ENCODE measurements at places on chromosomes 3 and 15.

GRCh38 chr3:183540501-183541234, 14.8 kb downstream of the KLHL6 start:
- no peak for DNase-seq

- no peak for DNase-seq
These were observed 73.8 kb upstream of the HEG1 start for GRCh38 chr3:125129512-125129997.

DNA sequence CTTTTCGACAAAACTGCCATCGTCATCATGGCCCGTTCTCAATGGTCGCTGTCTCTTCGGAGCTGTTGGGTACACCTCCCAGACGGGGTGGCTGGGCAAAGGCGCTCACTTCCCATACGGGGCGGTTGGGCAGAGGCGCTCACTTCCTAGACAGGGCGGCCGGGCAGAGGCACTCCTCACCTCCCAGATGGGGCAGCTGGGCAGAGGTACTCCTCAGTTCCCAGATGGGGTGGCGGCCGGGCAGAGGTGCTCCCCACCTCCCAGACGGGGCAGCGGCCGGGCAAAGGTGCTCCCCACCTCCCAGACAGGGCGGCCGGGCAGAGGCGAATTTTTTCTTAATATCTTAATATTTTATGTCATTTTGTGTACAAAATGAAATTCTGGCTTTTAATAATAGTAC, 44.5 kb downstream of the PARP14 start:
- no peak for DNase-seq

GRCh38 chr3:8282541-8283165, 219.0 kb upstream of the LMCD1 start:
- no peak for DNase-seq

GRCh38 chr15:58063614-58064013, 1.9 kb downstream of the ALDH1A2 start:
- DNase-seq: no peak

DNA sequence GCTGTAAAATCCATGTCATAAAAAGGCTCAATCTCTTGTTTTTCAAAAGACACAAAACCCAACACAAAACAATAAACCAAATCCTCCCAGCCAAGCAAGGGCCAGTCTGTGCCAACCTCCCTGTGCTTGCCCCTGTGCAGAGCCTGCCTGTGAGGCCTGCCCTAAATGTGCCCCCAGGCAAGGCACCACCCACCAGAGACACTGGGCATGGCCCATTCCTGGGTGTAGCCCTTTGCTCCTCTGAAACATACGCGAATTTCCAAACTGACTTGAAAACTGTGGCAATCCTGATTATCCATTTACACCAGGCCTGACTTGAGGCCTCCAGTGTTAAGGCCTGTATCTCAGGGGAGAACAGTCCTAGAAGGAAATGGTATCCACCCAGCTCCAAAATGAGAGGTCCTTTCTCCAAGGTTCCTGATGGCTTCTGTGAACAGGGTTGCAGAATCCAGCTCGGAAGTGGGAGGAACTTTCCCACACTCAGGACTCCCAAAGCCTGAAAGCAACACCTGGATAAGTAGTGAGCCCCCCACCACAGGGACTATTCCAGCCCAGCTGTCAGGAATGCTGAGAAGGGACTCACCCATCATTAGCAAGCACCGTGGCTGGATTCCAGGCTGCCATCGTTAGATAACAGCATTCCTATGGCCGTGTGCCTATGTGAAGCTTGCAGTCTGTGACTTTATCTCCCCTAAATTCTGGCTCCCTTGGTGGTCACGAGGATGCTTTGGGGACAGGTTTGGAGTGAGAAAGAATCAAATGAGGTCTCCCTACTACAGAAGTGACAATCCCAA, 61.8 kb downstream of the CACNA2D2 start:
- no peak for DNase-seq

GRCh38 chr3:9852528-9852927, 8.7 kb upstream of the RPUSD3 start:
- no peak for DNase-seq

DNA sequence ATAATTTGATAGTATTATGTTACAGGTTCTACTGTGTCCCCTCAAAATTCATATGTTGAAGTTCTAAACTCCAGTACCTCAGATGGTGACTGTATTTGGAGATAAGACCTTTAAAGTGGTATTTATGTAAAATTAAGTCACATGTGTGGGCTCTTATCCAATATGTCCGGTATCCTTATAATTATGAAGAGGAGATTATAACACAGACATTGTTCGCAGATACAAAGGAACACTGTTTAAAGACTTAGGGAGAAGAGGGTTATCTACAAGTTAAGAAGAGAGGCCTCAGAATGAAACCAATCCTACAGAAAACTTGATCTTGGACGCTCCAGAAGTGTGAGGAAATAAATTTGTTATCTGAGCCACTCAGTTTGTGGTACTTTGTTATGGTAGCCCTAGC, 50.9 kb downstream of the DPH6 start:
- no peak for DNase-seq

DNA sequence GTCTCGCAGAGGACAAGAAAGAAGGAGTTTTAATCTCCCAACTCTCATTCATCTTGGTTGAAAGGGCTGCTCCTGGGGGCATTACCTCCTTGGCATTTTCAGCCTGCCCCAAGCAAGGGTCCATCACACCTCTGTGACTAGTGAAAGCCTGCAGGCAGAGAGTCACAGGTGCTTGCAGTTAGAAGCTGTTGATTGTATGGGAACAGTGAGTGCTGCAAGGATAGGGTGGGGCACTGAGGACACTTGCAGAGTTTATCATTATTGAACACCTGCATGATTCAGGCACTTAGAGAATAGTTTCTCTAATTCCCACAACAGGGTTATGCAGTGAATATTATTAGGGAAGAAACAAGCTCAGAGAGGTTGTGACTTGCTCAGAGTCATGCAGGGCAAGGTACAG, 41.7 kb upstream of the IGF2BP2 start:
- DNase-seq: no peak

DNA sequence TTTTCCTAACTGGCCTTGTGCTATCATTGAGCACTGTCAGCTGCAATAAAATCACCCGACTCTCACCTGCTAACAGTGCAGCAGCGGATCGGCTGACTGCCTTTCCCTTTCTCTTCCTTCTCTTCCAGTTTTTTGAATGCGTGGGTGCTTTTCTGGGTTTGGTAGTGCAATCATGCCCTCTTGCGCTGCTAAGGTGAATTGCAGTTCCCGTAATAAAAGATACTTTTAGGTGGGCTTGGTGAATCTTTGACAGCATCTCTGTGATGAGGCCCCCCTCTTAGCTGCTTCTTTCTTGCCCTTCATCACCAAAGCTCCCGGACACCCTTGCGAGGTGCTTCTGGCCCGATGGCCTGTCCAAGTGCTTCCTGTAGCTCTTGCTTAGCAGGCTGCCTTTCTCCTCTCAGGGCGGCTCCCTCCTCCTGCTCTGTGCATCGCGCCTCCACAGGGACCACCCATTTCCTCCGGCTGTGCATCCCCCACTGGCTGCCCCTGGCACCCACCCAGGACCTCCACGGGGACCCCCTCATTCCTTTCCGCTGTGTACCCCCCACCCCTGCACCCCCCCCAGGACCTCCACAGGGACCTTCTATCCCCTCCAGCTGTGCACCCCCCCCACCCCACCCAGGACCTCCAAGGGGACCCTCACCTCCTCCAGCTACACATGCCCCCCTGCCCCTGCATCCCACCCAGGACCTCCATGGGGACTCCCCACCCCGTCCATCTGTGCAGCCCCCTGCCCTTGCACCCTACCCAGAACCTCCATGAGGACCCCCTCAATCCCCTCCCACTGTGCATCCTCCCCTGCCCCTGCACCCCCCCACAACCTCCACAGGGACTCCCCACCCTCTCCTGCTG, 50.8 kb upstream of the RPL32 start:
- DNase-seq: peak; percentile 52

- no peak for DNase-seq
These were observed 234.8 kb downstream of the NR2F2 start for GRCh38 chr15:96565266-96565665.

DNA sequence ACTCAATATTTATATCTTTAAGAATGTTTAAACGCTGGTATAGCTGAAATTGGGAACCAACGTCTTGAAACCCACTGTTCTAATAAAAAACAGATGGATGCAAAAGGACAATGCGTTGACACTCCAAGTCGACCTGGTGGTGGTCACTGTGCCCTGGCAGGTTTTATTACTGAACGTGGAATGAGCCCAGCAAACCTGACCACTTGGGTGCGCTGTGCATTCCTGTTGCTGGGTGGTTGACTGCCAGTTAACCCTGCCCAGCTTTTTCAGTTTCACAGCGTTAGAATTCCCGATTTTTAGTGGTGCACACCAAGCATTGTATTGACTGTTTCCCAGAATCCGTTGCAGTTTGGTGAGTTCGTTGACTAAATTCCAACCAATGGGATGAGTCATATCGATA, 384.4 kb downstream of the OCA2 start:
- no peak for DNase-seq

GRCh38 chr3:112084980-112085705, 1.0 kb upstream of the C3orf52 start:
- no peak for DNase-seq

DNA sequence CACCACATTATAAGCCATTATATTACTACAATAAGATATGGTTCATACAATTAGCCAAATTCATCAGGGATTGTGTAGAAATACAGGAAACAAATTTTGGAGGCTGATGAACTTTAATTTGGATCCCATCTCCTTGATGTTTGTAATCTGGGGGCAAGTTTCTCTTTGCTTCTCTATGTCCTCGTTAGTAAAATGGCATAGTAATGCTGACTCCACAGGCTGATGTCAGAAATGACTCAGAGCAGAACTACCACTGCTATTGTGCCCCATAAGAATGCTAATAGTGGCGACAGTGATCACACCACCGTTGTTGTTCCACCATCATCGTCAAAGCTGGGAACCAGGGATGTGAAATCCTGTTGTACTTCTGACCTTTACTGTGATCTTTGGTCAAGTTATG, 722.3 kb upstream of the LMCD1 start:
- DNase-seq: no peak

DNA sequence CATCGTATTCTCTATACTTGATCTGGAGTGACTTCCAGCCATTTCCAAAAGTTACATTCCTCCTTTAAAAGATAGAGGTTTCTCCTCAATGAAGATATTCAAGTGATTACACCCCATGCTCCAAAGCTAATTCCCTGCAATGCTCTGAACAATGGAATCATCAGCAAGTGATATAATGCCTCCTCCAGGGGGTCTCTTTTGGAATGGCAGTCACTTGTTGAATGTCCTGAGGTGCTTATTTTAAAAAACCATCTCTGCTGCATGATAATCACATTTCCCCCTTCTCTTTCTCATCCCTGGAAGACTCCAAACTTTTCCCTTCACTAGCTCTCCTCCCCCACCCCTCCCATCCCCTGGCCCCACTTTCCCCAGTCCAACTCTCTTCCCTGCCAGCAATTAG, 2.6 kb downstream of the LHFPL4 start:
- DNase-seq: no peak

DNA sequence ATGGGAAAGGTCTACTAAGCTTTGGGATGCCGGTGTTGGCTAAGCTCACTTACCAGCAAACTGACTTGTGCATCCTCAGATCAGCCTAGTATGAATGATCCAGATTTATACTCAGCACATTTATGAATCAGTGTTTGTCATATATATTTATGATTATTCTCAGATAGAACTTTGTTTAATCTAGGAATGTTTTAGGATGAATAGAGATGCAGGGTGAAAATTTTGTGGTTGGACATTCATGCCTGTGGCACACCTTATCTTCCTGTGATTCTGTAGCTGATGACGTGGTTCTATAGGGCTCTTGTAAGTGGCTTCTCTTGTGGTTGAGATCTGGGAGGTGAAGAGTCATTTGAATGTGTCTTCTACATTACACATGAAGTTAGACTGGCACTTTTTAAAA, 11.4 kb downstream of the CDIN1 start:
- DNase-seq: no peak

DNA sequence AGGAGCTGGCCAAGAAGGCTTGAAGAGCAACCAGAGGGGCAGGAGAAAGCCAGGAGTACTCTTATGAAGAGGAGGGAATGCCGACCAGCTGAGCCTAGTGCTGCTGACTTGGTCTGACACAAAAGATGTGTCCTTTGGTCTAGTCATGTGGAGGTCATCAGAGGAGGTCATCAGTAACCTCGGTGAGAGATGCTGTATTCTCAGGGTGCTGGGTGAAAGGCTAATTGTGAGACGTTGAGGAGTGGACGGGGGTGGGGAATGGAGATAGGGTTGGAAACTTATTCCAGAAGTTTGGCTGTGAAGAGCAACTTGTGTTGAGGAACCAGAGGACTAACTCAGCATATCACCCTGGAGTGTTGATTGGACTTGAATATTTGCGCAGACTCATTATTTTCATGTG, 5.5 kb downstream of the CRTC3 start:
- no peak for DNase-seq

DNA sequence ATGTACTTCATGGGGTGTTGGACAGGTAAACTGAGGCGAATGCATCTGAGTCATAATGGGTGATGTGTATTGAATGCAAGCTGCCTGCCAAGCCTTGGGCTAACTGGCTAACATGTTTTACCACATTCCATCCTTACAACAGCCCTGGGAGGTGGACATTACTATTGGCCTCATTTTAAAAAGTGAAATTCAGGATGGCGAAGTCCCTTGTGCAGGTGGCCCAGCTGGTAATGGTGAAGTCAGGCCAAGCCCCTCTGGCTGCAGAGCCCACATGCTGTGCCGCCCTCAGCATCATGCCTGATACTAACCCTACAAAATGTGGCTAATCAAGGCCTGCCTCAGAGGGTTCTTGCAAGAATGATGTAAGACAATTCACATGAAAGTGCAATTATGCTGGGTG, 60.0 kb upstream of the CHD2 start:
- DNase-seq: no peak

- no peak for DNase-seq
These were observed 349.3 kb upstream of the THRB start for GRCh38 chr3:24843955-24844354.

DNA sequence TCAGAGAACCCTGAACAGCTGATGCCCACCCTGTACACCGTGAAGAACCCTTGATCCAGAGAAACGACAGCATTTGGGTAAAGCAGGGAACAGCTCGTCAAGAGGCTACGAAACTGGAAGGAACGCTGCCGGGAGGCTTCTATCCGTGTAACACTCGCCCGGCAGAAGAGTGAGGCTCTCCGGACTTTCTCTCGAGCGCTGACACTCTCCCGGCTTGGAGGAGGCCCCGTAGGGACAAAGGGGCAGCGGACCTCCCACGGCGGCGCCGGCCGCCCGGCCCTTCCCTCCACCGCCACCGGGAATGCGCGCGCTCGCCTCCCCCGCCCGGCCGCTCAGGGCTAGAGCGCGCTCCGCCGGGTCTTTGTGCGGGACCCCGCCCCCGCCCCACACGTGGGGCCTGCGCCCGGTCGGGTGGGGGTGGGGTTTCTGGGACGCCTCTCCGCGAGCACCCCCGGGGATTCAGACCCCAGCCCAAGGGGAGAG, 1.7 kb downstream of the HYAL2 start:
- peak; percentile 63 for DNase-seq

GRCh38 chr3:25863416-25863959, 73.6 kb downstream of the OXSM start:
- no peak for DNase-seq

DNA sequence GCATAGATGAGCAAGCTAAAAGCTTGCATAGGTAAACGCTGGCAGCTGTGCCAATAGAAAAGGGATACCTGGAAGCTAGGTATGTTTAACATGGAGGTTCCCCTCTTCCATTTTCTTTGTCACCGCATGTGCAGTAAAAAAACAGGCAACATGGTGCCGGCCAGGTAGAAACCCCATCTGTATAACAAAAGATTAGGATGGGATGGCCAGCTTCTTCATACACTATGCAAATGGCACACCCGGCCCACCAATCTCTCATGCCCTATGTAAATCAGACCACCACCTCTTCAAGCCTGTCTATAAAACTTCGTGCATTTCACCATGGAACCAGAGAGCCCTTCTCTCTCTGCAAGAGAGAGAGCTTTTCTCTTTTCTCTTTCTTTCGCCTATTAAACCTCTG, 224.3 kb upstream of the P2RY1 start:
- DNase-seq: no peak

- peak; percentile 67 for DNase-seq
These were observed 120.9 kb downstream of the SAMMSON start for GRCh38 chr3:70120357-70120966.
